RWPE1 (cell line): ENCODE measurements at places on chromosomes 3 and 15.

DNA sequence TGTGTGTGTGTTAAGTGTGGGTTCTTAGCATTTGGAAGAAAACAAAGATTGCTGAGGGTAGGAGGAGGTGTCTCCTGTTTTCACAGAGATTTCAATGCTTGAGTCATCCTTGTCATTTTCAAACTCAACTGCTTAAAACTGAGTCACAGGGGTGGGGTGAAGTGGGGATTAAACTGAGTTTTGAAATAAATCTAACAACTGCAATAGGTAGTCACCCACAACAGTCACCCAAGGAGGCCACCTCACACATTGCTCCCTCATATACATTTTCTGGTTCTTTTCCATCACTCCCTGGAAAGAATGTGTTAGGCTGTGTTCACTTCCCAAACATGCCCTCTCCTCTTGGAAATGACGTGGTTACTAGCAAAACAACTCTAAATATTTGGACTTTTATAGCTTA, 187.7 kb upstream of the CMC1 start:
- peak; percentile 73 for DNase-seq

GRCh38 chr15:42331235-42331634, 28.1 kb upstream of the CAPN3 start:
- no peak for DNase-seq

DNA sequence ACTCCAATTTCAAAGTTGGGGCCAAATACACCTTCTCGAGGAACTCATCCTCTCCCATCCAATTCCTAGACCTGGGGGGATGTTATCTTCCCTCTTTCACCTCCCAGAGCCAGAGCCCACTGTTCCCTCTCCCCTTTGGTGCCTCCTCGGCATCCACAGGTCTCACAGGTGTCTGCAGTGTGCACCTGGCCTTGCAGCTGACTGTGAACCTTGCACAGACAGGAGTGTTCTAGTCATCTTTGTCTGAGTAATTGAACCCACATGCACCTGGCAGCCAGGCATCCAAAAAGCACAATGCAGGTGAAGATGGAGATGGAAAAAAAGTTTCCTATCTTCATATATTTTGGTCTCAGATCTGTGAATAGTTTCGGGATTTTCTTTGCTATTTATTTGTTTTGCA, 30.8 kb downstream of the PCOLCE2 start:
- DNase-seq = no peak

DNA sequence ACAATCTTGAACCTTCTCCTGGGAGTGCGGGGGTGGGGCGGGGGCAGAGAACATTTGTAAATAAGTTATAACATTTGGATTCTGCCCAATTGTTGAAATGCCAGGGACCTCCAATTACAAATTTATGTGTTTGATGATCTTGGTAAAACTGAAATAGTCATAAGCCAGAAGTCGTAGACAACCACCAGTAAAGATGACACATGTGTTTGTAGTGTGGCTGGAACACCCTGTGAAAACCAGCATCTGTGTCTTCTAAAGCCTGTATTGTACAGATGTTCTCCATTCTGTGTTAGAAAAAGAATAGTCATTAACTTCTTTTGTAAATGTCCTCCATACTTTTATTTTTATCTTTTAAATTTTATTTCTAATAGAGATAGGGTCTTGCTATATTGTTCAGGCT, 61.8 kb downstream of the ARIH1 start:
- no peak for DNase-seq

- DNase-seq = no peak
These were observed 65.1 kb upstream of the FAM3D start for GRCh38 chr3:58731673-58732072.

DNA sequence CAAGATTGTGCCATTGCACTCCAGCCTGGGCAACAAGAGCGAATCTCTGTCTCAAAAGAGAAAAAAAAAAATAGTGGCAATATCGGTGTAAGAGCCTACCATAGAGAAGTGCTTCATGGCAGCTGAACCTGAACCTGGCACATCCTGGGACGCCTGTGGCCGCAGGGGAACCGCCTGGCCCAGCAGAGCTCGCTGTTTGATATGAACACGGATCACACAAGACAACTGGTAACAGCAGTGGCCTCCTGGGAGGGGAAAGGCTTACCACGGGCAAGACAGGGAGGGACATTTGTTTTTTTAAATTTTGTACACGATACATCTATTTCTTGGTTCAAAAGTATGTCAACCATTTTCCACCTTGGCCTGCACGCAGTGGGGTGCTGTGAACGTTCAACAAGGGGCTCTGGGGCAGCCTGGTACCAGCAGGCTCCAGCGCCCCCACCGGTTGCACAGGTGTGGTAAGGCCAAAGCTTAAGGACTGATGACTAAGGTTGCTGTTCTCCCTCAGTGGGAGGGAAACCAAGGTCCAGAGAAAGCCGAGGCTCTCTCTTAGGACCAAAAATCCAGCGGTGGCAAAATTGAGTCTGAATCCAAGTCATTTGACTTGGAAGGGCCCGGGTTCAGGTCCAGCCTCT, 21.7 kb upstream of the EPHB3 start:
- no peak for DNase-seq

DNA sequence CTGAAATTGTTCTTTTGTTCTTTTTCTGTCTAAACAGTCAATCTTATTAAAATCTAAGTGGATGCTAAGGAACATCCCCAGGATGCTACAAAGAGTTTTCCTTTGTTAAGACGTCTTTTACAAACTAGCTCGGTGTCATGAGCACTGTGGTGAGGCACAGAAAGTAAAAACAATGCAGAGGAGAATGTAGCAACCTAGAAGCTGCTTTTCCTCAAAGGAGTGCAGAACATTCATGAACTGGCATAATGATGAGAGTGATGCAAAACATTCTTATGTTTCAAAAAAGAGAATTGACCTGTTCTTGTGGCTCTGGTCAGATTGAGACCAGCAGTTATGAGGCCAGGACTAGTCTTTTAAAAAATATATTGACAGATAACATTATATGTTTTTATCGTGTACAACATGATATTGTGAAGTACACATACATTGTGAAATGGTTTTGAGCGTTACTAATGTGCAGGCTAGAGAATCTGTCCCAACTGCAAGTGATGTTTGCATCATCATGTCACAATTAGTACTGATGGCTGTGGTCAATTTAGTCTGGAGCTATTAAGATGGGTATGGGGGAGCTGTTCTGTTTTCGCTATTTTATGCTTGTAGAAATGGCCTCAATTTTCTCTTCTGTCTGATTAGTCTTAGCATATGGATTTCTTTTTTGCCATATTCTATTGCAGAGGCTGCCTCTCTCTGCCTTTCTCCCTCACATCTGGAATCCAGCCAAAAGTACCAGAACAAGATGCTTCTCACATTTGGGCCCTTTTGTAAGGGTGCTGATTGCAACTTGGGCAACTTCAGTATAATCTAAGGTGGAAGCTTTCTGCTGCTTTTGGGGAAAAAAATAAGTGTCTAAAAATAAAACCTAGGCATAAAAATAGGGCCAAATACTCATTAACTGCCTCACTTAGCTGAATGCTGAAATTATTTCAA, 50.2 kb downstream of the HHLA2 start:
- no peak for DNase-seq

- DNase-seq = no peak
These were observed 171.9 kb downstream of the CACNA2D3 start for GRCh38 chr3:54294214-54294613.

- DNase-seq = no peak
These were observed 4.3 kb upstream of the NPTN start for GRCh38 chr15:73637527-73637926.

- no peak for DNase-seq
These were observed 74.6 kb upstream of the SPATA12 start for GRCh38 chr3:56985878-56986277.

- no peak for DNase-seq
These were observed 101.6 kb downstream of the ANP32A start for GRCh38 chr15:68719051-68719450.

- DNase-seq = peak; percentile 0
These were observed 612 bp downstream of the C3orf38 start for GRCh38 chr3:88150371-88150770.

DNA sequence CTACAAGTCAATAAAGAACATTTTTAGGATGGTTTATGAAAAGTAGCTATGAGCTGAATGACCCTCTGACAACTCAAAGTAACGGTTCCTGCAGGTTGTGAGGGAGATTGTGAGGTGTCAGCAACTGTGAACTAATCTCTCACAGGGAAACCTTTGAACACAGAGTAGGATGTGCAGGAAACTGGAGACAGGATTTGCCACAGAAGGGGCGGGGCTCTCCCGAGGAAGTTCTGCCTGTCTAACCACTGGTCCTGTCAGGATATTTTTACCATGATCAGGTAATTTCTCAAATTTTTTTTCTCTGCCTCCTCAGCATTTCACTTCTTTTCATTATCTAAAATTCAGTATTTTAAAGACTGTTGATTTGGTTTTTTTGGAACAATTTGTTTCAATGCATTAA, 33.3 kb downstream of the LEO1 start:
- no peak for DNase-seq

GRCh38 chr3:98778852-98779413, 15.8 kb downstream of the ST3GAL6 start:
- peak; percentile 65 for DNase-seq

DNA sequence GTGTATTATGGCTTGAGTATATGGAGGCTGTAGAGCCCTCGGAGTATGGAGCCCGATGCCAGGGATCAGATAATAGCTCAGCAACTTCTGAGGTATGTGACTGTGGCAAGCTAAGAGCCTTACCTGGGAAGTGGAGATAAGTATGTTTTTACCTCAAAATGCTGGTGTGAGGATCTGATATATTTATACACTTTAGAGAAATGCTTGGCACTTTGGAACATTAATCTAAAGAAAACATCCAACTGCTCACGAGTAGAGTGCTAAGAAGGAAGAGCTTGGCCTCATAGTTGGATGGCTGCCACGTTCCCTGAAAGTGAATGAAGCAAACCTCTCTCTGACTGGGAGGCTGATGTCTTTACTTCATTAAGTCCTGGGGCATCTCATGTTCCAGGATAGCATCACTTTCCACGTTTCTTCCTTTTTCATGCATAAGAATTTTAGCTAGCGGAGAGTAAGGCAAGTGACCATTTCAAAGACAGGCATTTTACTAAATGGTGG, 58.9 kb upstream of the GOLGA8J start:
- DNase-seq = no peak

DNA sequence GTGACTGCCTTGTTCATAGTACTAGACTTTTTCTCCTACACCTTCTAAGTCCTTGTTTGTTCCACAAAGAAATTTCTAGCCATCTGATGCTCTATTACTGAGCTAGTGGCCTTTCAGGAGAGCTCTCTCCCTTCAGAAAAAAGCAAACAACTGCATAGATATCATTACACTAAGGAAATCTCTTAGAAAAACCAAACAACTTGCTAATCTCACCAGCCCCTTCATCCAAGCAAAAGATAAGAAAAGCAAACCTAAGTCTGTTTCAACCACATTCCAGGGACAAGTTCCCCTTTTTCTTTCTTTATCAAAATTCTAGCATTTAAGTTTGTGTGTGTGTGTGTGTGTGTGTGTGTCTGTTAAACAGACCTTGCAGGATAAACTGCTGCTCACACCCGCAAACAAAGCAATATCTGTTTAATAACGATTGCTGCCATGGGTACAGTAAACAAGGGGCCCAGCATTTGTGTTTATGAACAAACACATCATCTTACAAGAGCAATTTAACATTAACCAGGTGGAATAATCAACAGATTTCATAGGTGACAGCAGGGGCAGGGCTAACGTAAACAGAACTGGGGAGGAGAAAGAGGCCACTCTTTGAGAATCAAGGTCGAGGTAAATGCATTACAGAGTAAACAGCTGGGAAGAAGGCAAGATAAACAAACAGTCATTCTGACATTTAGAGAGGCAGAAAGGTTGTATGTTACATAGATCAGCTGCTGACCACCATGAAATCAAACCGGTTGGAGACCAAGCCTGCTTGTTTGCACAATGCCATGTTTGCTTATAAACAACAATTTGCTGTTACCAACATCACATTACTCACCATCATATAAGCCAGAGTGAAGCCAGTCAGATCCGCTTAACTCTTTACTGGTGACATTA, 375.1 kb downstream of the FOXP1 start:
- DNase-seq = no peak

GRCh38 chr3:18648159-18648558, 223.0 kb upstream of the SATB1 start:
- DNase-seq = no peak

DNA sequence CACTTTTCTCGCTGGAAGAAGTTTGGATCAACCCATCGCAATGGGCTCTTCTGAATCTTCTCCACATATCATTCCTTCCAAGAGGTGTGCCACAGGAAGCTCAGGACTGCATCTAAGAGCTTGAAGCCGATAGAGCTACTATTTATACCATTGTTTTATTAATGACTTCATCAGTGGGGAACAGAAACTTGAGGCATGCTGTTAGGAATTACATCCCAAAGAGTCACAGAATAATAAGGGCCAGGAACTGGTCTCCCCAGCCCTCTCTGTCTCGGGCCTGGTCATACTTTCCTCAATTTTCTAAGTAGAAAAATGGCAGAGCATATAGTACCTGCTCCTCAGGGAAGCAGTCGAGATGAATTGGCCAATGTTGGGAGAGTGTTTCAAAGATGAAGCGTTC, 16.9 kb upstream of the C15orf61 start:
- no peak for DNase-seq

GRCh38 chr3:188472336-188472735, 318.4 kb downstream of the LPP start:
- no peak for DNase-seq

DNA sequence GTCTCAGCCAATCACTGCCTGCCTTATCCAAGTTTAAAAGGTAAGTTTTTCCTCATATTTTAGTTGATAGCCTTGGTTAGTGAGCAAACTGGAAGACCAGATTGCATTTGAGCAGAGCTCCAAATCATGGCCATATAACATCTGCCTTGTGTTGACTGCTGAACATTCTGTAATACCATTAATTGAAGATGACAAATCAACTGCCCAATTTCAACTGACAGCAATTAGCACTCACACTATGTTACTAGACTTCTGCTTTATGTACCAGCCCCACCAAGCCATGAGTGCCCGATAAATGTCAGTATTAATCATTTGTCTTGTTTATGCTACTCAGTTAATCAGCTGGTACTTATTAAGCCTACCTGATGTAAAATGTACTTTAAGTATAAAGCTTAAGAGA, 83.1 kb downstream of the CGGBP1 start:
- DNase-seq = no peak

GRCh38 chr3:128742821-128743594, 17.0 kb downstream of the RAB7A start:
- DNase-seq = no peak

- DNase-seq = no peak
These were observed 52.0 kb downstream of the ILDR1 start for GRCh38 chr3:121970047-121970446.

DNA sequence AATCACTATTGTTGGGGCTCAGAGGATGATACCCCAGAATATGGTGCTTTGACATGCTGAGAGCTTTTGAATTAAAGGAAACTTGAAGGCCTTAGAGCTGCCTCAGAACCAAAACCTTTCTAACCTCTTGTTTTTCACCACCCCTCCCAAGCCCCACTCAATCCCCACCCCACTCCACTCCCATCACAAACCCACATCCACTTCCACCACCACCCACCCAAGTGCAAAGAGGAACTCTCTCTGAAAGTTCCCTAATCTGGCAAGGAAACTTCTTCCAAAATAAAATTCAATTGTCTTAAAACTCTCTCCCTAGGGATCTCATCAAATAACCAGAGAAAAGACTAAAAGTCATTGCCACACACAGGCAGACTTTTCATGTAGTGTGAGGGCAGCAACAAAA, 301.2 kb upstream of the ARHGEF26 start:
- no peak for DNase-seq
